ENCODE measurements at places on chromosomes 5 and 9. TPM values are rescaled to one million over a fixed set of nuclear protein-coding genes. Genes with fewer than 3 reads are reported as not detected.

- DNase-seq = no peak
Measured at GRCh38 chr9:77750284-77750683, 102.2 kb upstream of the GNA14 start.

- no peak for DNase-seq
Measured at GRCh38 chr5:1386274-1386717, 41.4 kb upstream of the CLPTM1L start.

DNA sequence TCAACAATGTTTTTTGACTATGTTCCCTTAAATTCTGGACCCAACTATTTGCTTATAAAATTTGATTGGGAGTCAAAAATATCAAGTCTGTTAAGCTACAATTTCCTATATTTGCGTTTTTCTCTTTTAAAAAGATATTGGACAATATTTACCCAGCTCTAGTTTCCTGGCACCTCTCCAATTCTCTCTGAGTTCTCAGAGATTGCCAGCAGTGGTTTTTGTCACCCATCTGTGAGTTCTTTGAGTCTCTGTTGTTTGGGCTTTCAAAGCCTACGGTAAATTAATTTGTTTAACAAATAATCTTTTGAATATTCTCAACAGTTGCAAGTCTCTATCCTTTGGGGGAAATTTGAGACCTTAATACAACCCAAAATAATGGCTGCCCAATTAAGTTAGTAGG lies 174.2 kb upstream of the PUM3 start:
- DNase-seq = no peak

- DNase-seq = no peak
Measured at GRCh38 chr5:73759771-73760170, 133.8 kb downstream of the ARHGEF28 start.

GRCh38 chr5:32711362-32711680 lies 200 bp downstream of the NPR3 start:
- DNase-seq = no peak

PCDHA8 gene
- total RNA-seq = not detected

SV2C gene
- 0.09 TPM for total RNA-seq

SLC1A1 gene
- total RNA-seq = 3.3 TPM
